ENCODE measurements at places on chromosomes 11 and 22.

GRCh38 chr22:18010266-18010665, 14.1 kb downstream of the MICAL3 start:
- DNase-seq: no peak

- DNase-seq: no peak
Measured at GRCh38 chr11:115926138-115926537, 421.9 kb upstream of the CADM1 start.

- DNase-seq: no peak
Measured at GRCh38 chr22:19361501-19362103, 69.9 kb downstream of the HIRA start.

DNA sequence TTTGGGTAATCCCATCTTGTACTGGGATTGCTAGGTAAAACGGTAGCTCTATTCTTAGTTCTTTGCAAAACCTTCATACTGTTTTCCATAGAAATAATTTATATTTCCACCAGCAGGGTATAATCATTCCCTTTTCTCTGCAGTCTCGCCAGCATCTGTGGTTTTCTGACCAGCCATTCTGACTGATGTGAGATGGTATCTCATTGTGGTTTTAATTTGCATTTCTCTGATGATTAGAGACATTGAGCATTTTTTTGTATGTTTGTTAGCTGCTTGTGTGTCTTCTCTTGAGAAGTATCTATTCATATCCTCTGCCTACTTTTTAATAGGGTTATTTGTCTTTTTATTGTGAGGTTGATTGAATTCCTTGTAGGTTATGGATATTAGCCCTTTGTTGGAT, 220.9 kb downstream of the PGR start:
- no peak for DNase-seq

GRCh38 chr11:44782478-44782877, 55.7 kb downstream of the TSPAN18 start:
- DNase-seq: no peak

DNA sequence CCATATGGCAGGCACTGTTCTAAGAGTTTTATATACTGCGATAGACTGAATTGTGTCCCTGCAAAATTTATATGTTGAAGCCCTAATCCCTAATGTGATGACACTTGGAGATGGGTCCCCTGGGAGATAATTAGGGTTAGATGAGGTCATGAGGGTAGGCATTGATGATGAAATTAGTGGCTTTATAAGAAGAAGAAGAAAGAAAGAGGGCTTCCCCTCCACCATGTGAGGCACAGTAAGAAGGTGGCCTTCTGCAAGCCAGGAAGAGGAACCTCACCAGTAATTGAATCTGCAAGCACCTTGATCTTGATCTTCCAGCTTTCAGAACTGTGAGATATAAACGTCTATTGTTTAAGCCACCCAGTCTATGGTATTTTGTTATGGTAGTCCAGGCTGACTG, 46.6 kb upstream of the TENM4 start:
- no peak for DNase-seq

- no peak for DNase-seq
Measured at GRCh38 chr11:61049859-61050258, 52.4 kb upstream of the CD5 start.

DNA sequence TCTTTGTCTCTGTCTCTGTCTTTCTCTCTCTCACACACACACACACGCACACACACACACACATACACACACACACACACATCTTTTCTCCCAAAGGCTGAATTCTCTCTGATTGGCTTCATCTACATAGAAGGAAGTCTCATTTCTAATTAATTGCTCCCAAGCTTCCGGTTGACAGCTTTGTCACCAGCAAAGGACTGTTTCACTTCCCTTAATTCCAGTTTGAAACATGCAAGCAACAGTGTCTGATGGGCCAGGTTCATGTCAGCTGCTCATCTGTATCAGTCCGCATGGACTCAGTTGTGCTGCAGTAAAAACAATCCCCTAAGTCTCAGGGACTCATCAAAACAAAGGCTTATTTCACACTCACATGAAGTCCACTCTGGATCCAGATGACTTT, 16.2 kb upstream of the PVALB start:
- DNase-seq: no peak

GRCh38 chr11:60367009-60367408, 11.3 kb upstream of the MS4A7 start:
- no peak for DNase-seq

DNA sequence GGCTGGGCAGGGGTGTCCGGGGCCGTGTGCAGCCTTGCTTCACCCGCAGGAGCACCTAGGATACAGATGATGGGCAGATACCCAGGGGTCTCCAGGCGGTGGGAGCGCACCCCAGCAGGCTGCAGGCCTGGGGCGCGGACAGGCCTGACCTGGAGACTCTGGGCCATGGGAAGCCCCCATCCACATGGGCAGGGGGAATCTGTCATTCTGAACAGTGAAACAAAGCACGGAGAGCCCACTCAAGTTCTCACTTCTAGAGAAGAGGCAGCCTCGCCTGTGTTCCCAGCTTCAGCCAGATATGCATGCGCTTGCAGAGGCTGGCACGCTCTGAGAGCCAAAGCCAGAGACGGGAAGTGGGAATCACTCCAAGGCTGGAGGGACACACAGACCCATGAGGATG, 333.1 kb downstream of the BRD1 start:
- no peak for DNase-seq

- no peak for DNase-seq
Measured at GRCh38 chr11:10350334-10350733, 45.5 kb downstream of the ADM start.

GRCh38 chr22:50723991-50724390, 14.0 kb upstream of the ACR start:
- no peak for DNase-seq

- DNase-seq: no peak
Measured at GRCh38 chr11:75237050-75237449, 3.5 kb upstream of the TPBGL start.

DNA sequence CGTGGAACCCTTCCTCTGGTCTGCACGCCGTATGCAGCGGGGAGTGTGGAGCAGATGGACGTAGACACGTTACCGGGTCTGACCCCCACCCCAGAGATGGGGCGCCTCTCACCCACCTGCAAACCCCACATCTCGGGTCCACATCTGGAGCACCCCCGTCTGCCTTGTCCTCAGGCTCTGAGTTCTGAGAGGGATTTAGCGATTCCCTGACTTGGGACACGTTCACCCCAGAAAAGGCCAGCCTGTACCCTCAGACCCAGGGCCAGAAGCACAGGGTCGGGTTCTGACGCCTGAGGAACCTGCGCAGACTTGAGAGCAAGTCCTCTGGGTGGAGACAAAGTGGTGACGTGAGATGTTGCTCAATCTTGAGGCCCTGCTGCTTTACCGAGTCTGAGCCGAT, 1138.5 kb downstream of the BRD1 start:
- DNase-seq: no peak

DNA sequence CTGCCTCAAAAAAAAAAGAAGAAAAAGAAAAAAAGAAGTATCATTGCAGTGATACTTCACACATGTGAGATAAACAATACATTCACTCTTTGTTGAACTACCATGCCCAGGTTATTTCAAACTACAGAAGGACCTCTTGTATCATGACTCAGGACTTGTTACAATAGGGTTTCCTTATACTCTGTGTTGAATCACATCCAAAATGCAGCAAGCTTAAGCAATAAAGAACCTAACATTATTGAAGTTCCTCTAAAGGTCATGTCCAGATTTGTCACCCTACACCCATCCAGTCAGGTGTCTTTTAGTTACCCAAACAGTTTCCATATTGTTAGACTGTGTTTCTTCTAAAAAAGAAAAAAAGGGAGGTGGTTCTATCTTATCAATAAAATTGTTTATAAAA, 26.9 kb upstream of the ALKBH3 start:
- DNase-seq: no peak

GRCh38 chr11:59551659-59552521, 40.6 kb downstream of the OR4D9 start:
- DNase-seq: no peak

DNA sequence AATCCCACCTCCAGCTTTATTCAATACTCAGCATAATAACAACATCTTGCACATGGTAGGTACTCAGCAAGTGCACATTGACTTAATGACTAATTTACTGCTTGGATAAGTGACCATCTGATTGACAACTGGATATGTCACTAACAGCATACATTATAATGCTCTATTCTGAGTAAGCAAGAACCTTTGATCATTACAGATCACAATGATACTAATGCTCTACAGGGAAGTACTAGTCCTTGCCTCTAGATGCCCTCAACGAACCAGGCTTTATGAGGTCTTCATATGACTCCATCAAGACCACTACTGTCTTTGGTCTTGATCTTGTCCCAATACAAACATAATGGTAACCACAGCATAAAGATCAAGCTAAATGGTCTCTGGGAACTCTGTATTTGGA, 167.6 kb upstream of the MTMR2 start:
- DNase-seq: no peak

DNA sequence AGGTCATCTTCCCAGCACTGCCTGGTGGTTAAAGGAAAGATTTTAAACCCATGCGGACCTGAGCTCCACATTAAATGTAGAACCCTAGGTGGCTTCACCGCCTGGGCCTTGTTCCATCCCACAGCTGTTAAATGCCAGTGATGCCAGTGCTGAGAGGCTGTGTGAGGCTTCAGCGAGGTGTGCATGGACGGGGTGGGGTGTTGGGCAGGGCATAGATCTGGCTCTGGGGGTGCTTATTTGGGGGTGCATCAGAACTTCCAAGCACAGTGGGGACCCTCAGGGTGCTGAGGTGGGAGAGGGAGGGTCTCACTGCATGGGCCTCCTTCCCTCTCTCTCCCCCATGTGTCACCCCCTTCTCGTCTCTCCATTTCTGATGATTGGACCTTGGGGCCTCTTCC, 90.1 kb upstream of the B3GAT1 start:
- DNase-seq: no peak

- no peak for DNase-seq
Measured at GRCh38 chr22:50040717-50041116, 17.4 kb downstream of the TTLL8 start.

- no peak for DNase-seq
Measured at GRCh38 chr11:112593440-112593839, 332.8 kb upstream of the PLET1 start.

GRCh38 chr11:108137212-108137611, 15.8 kb downstream of the ACAT1 start:
- DNase-seq: no peak

- no peak for DNase-seq
Measured at GRCh38 chr22:49997932-49998717, 14.4 kb downstream of the IL17REL start.

DNA sequence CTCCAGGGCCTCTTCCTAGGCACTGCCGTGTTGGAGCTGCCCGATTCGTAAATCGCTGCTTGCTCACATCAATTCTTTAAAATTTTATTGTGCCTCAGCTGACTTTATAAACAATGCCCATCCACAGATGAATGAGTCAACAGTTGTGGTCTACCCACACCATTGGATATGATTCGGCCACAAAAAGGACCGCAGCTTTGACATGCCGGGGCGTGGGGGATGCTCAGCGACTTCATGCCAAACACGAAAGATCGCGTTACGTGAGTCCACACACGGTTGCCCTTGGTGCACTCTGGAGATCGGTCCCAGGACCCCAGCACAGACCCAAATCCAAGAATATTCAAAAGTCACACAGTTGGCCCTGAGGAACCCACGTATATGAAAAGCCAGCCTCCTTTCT, 195.7 kb downstream of the CTTN start:
- DNase-seq: no peak

DNA sequence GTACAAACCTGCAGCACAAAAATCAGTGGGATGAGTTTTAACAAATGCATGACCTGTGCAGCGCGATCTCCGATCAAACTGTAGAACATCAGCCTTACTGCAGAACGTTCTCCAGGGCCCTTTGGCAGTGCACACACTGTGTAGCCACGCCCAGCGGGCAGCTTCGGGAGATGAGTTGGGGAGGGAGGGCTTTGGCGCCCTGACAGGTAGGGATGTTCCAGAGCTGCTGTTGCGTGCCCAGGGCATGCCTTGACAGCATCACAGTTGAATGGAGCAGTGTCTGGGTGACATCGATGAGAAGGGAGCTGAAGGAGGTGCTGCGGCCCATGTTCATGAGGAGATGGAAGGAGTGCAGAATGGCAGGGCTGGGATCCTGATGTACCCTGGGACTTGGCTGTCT, 80.2 kb downstream of the TBC1D22A start:
- DNase-seq: no peak

DNA sequence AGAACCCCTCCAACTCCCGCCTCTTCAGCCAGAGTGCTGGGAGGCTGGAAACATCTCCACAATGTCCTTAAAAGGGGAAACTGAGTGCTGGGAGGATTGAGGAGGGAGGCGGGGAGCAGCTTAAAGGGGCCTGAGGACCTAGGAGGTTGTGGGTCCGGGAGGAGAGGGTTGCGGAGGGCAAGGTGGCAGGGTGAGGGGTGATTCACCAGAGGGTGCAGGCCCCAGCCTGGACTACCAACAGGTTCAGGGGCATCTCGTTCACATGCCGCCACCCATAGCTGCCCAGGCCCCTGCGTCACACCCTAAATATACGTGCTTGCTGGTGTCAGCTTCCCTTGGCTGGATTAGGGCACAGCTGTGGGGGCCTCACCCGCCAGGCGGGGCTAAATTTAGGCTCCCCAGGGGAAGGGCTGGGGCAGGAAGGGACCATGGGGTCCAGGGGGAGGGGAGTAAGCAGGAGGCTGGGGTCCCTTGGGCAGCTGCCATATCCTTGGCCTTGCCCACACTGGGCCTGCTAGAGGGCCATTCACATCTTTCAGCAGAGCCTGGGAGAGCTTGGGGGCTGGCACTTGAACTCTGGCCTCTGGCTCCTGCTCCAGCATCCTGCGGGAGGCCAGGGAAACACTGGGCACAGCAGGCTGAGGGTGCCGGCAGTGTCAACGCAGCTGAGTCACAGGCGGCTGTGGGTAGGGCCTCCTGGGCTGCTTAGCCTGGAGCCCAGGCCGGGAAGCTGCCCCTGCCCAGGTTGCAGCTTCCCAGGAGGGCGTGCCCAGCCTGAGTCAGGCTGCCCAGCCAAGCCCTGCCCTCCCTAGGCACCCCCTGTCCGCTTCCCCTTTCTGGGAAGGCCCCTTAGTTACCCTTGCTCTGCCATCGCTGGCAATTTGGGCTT, 1.3 kb downstream of the EHBP1L1 start:
- no peak for DNase-seq

DNA sequence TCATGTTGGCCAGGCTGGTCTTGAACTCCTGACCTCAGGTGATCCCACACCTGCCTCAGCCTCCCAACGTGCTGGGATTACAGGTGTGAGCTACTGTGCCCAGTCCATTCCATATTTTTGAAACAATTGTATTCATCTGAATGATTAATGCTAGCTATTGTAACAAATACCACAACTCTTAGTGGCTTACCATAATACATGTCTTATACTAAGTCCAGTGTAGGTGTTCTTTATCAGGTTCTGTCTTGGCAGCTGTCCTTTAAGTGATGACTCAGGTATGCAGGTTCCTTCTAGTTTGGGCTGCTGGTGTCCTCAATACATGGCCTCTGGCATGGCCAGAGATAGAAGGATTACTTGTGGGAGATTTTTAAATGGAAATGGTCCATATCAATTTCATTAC, 39.0 kb downstream of the UVRAG start:
- no peak for DNase-seq

Data from C1 segment of cervical spinal cord (tissue), 14 donors.